Panc1 (cell line): ENCODE measurements at places on chromosomes 13 and 19.

DNA sequence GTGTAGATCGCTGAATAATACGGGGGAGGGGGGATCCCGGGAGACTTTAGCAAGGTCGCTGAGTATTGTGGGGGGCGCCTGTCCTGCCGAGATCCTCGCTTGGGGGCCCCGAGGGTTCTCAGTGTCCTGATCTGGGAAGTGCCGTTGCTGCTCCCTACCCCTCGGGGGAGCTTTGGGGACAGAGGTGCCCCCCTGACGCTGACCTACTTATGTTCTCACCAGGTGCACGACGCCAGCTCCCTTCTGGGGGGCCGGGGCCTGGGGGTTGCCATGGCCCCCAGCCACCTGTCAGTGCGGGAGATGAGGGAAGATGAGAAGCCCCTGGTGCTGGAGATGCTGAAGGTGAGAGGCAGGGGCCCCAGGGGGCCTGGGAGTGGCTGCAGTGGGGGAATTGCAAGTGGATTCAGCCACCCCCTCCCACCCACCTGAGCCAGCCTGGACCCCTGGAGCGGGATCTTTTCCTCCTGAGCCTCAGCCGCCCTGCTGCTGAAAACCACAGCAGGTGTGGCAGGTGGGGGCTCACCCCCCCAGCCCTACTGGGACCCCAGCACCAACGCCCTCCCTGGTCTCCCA lies 537 bp downstream of the NAT14 start:
- H3K36me3 ChIP-seq, result peaks cover 3% of the 10 kb centered on the region; the same call in 1 of the 2 replicates
- peak overlapping the region; percentile 78 for H3K4me3 ChIP-seq
- H3K27me3 ChIP-seq, result no peaks in the 10 kb centered on the region
- H3K27ac ChIP-seq, result peak overlapping the region; percentile 94
- no peak for DNase-seq

GRCh38 chr13:111846391-111847159 lies 220.4 kb upstream of the SOX1 start:
- no peak for DNase-seq
- no peaks in the 10 kb centered on the region for H3K27me3 ChIP-seq
- no peaks in the 10 kb centered on the region for H3K36me3 ChIP-seq
- H3K27ac ChIP-seq, result no peak overlapping the region
- H3K4me3 ChIP-seq, result no peak overlapping the region

GRCh38 chr13:25111585-25111956 lies 15.6 kb downstream of the PABPC3 start:
- no peak for DNase-seq
- H3K4me3 ChIP-seq, result no peak overlapping the region
- no peak overlapping the region for H3K27ac ChIP-seq
- H3K36me3 ChIP-seq, result no peaks in the 10 kb centered on the region
- no peaks in the 10 kb centered on the region for H3K4me1 ChIP-seq

GRCh38 chr19:1089891-1090290 lies 5.3 kb downstream of the POLR2E start:
- no peaks in the 10 kb centered on the region; the same call in 1 of the 2 replicates for H3K4me1 ChIP-seq
- H3K27me3 ChIP-seq, result no peaks in the 10 kb centered on the region
- no peaks in the 10 kb centered on the region; the same call in none of the 2 replicates for H3K36me3 ChIP-seq
- H3K27ac ChIP-seq, result no peak overlapping the region

- DNase-seq, result no peak
- H3K27ac ChIP-seq, result peak overlapping the region; percentile 84
- H3K4me1 ChIP-seq, result peaks cover 21% of the 10 kb centered on the region
- H3K36me3 ChIP-seq, result no peaks in the 10 kb centered on the region
Observed at GRCh38 chr13:50365408-50366391, 350.5 kb downstream of the KCNRG start.

DNA sequence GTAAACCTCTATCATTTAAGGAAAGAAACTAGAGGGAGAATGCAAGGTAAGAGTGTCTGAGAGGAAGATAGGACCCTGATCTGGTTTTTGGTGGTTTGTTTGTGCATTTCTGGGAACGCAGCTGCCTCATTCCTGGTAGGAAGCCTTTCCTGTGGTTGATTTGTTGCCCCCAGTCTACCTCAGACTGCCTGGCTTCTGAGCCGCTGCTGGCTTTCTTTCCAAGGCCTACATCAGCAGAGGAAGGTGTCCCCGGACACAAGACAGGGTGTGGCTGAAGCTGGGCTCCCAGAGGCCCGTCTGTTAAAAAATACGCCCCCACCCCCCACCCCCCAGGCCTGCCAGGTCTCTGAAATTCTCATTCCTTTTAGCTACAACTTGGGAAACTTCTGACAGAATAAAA lies 42.6 kb downstream of the C13orf42 start:
- H3K4me3 ChIP-seq, result no peak overlapping the region
- no peaks in the 10 kb centered on the region for H3K36me3 ChIP-seq
- peaks cover 2% of the 10 kb centered on the region; the same call in 1 of the 2 replicates for H3K4me1 ChIP-seq
- H3K27ac ChIP-seq, result no peak overlapping the region
- no peak for DNase-seq

DNA sequence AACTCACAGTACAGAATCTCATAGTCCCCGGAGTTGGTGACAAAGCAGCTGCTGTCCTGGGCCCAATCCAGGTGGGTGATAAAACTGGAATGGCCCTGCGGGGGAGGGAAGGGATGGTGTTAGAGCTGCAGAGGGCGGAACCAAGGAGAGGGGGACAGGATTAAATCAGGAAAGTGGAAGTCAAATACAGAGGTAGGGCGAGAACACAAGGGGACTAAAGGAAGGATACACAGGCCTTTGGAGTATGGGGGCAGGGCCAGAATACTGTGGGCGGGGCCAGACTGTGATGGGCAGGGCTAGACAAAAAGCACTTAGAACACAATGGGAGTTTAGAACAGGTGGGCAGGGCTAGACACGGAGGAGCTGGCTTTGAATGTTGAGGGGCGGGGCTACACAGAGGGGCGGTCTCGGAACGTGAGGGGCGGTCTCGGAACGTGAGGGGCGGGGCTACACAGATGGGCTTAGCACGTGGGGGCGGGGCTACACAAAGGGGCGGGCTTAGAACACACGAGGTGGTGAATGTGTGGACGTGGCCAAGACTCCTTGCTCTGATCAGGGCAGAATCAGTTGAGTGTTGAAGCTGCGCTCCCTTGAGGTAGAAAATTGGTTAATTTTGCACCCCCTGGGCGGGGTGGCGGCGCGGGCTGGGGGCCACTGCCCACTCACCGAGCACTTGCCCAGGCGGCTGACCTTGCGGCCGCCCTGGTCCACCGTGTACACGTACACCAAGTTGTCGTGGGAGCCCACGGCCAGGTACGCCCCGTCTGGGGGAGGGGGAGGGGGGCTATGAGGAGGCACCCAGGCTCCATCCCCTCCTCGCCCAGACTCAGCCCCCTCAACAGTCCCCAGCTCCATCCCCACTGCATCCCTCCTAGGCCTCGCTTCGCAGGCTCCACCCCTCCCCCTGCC lies 14.0 kb upstream of the GPR4 start:
- H3K4me1 ChIP-seq, result peaks cover 5% of the 10 kb centered on the region; the same call in 1 of the 2 replicates
- no peak overlapping the region for H3K27ac ChIP-seq
- no peaks in the 10 kb centered on the region for H3K36me3 ChIP-seq
- DNase-seq, result no peak
- no peaks in the 10 kb centered on the region for H3K27me3 ChIP-seq
- H3K4me3 ChIP-seq, result no peak overlapping the region

DNA sequence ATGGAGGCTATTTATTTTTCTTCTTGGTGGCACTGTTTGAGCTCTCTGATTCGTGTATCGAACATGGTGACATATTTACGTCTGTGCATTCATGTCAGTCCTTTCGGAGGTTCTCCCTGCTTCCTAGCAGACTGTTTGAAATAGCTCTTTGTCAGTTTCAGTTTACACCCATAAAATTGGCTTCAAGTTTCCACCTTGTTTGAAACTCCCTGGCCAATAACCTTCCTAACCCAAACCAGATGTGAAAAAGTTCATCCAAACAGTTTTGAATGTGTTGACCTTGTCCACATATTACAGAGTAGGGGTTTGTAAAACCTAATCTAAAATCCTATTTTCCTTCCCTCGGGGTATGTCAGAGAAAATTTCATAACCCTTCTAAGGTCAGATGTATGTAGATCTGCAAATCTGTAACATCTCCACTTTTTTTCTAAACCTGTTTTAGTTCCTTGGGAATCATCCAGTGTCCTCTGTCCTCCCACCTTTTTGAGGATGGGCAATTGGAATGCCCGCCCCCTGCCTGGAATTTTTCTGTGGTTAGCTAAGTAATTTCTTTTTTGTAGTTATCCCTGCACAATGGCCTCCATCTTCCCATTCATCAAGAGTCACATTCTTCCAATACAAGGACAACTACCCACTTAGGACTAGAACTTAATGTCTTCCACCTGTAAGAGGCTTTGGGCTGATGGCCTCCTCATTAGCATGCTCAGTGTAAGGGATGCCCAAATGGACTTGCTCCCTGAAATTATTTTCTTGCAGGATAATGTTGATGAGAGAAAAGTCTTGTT lies 499.8 kb downstream of the GPC6 start:
- H3K4me3 ChIP-seq, result no peak overlapping the region
- H3K27ac ChIP-seq, result no peak overlapping the region
- no peaks in the 10 kb centered on the region for H3K36me3 ChIP-seq
- H3K27me3 ChIP-seq, result no peaks in the 10 kb centered on the region
- DNase-seq, result no peak

- H3K27ac ChIP-seq, result no peak overlapping the region
- H3K36me3 ChIP-seq, result peaks cover 2% of the 10 kb centered on the region; the same call in 1 of the 2 replicates
- no peak for DNase-seq
- H3K4me3 ChIP-seq, result no peak overlapping the region
- no peaks in the 10 kb centered on the region for H3K27me3 ChIP-seq
Observed at GRCh38 chr19:46372901-46373490, 26.1 kb downstream of the PPP5C start.
